ENCODE measurements at places on chromosomes 5 and 9.

DNA sequence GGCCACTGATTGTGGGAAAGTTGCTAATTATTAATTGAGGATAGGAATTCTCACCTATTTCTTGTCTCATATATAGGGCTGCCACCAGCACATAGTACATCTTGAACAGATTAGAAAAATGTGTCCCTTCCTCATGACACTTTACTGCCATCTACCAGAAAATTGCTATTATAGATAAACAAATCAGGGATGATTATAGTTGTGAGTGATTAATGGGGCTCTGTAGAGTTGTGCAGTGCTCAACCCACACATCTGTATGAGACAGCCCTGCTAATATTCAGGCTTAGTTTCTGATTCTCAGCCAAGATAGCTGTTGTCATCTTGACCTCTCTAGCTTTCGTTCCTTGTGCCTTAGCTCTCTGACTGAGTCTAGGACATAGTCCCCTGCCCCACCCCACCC lies 373.3 kb downstream of the TLE4 start:
- peak; percentile 3 for DNase-seq

- DNase-seq: no peak
These were observed 46.4 kb upstream of the EDIL3 start for GRCh38 chr5:84430863-84431663.

GRCh38 chr9:137448602-137448962 lies 7.4 kb upstream of the ENTPD8 start:
- no peak for DNase-seq

DNA sequence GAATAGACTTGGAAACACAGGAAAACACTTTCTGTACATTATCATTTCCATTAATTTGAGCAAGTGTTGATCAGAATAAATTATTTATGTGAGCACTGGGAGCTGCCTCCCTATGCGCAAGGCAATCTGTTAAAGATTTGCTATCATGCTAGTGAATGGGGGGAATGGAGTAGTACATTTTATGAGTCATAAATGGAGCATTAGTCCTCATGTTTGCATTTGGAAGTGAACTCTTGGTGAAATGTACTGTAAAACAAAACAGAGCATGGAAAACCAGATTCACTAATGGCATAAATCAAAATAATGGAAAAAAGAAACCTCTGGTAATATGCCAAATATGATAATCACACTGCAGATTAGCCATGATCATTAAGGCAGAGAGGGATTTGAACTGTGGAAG lies 40.5 kb upstream of the TMC1 start:
- DNase-seq: no peak

DNA sequence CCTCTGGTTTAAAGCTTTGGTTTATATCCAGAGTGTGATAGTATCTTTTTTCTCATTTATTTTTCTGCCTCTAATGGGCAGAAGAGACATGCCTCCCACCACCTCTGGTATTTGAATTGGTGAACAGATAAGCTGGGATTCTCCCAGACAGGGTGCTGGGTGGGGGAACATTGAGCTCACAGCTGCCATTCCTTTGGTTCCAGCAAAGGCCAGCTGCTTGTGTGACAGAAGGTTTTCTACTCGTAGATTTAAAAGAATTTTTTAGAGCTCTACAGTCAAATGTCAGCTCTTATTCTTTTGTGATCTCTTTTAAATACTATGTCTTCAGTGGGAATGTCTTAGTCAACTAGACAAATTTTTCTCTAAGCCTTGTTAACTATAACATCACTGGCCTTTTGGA lies 54.7 kb upstream of the ADAMTS16 start:
- no peak for DNase-seq

GRCh38 chr5:114148253-114148652 lies 213.6 kb upstream of the KCNN2 start:
- no peak for DNase-seq

GRCh38 chr5:178467568-178468195 lies 122.5 kb downstream of the COL23A1 start:
- DNase-seq: no peak

DNA sequence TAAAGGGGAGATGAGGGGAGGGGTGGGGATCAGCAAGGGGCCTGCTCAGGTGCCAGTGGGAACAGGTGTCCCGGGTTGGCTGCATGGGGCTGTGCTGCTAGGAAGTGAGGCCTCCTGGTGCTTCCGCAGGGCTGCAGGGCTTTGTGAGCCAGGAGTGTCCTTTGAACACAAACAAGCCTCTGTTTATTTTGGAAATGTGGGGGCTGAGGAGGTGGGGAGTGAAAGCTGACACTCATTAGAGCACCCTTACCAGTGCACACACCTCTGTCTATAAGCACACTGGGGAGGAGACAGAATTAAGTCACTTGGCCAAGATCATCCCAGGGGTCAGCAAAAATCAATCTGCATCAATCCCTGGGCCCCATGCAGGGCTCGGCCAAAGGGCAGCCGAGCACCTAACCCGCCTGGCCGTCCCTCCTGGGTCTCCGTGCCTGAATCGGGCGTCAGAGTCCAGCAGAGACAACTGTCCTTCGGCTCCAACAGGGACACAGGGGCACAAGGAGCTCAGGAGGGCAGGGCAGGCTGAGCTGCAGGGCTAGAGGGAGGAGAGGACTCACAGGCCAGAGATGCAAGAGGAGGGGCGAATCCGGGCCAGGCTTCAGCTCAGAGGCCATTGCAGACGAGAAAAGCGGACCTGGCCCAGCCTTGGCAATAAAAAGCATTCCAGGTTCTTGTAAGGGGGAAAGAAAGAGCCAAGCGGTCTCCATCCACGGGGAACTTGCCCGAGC lies 99.8 kb downstream of the VAV2 start:
- DNase-seq: no peak

DNA sequence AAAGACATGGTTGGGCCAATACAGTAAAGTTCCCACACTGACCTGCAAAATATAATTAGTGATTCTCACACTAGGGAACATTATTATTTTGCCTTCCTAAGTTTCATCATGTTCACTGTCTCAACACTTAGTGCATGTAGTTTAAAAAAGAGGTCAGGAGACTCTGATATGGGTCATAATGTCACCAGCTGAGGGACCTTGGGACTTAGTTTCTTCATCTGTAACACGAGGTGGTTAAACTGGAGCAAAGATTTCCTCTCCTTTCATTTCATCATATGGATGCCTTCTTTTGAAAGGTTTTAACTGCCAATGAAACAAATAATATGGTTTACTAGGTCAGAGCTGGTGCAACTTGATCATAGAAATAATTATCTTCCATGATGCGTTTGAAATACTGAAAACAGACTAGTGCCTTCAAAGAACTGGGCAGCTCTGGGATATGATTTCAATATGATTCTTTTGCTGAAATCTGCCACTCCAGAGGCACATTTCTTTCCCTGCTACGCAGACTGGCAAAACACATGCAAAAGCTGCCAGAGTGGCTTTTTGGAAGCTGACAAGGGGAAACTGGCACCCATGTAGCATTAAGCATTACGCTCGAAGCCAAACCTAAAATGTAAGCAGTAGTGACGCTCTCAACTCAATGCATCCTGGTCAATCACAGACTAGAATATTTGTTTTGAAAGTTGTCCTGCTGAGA lies 20.8 kb downstream of the RETREG1 start:
- no peak for DNase-seq

DNA sequence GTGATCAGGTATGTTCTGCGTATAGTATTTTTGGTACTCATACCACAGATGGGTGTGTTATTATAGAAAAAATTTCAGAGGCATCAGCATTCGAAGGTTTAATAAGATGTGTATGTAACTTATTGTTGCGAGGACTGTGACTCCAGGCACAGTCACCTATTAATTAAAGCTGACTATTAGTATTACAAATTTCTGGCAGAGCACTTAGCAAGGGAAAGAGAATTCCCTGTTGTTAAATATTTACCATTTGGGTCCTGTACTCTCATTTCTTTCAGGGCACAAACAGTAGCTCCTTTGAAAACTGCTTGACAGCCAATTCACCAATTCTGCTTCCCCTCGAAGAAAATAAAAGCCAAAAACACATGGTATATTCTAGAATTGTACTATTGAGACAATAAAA lies 653.8 kb downstream of the ELAVL2 start:
- DNase-seq: no peak

- DNase-seq: no peak
These were observed 107.9 kb downstream of the DCP2 start for GRCh38 chr5:113084402-113085083.

DNA sequence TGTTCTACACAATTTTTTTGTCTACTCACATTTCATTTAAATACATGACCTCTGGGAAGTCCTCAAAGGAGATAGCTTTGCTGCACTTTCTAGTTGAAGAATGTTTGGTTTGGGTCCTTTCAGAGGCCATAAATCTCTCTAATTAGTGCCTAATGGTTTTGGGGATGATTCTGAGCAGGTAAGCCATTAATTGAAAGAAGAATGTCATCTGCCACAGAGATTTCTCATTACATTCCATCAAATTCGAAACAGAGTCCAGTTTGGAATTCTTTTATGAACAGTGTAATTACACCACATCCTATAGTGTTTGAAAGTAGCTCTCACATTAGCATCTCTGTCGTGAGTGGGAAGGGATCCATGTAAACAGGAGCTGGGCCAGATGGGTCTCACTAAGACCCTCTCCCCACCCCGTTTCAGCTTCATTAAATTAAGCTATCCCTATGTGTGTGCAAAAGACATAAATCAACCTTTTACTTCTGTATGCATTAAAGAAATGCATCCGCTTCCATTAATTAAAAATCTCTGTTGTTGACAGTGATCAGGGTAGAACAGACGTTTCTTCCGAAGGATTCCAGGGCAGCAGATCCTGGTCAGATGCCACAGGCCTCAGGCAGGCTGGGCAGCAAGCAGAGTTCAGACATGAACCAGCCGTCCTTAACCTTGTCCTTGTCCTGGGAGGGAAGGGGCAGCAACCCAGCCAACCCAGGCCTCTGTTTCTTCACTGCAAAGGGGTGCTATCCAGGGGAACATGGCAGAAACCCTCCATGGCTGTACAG lies 99.8 kb upstream of the MAP1B start:
- no peak for DNase-seq

GRCh38 chr5:112862085-112862484 lies 998 bp downstream of the SRP19 start:
- no peak for DNase-seq

GRCh38 chr5:167804512-167805220 lies 486.8 kb upstream of the WWC1 start:
- no peak for DNase-seq

- no peak for DNase-seq
These were observed 151.9 kb downstream of the INSYN2B start for GRCh38 chr5:169828385-169828784.

DNA sequence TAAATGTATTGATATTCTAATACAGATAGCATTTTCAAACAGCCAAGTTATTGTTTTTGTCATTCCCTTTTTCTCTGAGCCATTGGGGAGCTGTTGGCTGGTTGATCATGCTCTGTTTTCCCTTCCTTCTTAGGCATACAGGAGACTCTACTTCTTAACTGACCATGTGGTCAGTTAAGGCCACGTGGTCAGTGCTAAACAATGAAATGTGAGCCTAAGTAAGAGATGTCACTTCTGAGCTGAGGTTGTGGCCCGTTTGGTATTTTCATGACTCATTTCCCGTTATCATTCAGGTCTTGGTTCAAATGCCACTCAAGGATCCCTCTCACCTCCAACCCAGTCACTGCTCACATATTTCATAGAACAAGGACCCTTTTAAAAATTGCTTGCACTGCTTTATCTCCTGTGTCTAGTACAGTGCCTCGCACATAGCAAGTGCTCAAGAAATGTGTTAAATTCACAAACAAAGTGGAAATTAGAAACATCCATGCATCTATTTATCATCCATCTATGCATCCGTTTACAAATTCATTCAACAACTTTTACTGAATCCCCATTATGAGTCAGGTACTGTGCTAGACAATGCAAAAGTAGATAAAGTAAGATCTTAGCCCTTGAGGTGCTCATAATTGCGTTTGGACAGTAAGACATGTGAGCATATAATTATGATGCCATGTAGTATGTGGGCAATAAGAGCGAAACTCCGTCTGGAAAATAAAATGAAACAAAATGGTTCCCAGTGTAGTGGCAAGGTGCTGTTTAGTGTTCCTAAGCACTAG lies 50.7 kb downstream of the ARRDC3 start:
- DNase-seq: no peak

- no peak for DNase-seq
These were observed 455.9 kb upstream of the KLF4 start for GRCh38 chr9:107945493-107945892.

- DNase-seq: no peak
These were observed 800.7 kb upstream of the CTNND2 start for GRCh38 chr5:12704955-12705354.

DNA sequence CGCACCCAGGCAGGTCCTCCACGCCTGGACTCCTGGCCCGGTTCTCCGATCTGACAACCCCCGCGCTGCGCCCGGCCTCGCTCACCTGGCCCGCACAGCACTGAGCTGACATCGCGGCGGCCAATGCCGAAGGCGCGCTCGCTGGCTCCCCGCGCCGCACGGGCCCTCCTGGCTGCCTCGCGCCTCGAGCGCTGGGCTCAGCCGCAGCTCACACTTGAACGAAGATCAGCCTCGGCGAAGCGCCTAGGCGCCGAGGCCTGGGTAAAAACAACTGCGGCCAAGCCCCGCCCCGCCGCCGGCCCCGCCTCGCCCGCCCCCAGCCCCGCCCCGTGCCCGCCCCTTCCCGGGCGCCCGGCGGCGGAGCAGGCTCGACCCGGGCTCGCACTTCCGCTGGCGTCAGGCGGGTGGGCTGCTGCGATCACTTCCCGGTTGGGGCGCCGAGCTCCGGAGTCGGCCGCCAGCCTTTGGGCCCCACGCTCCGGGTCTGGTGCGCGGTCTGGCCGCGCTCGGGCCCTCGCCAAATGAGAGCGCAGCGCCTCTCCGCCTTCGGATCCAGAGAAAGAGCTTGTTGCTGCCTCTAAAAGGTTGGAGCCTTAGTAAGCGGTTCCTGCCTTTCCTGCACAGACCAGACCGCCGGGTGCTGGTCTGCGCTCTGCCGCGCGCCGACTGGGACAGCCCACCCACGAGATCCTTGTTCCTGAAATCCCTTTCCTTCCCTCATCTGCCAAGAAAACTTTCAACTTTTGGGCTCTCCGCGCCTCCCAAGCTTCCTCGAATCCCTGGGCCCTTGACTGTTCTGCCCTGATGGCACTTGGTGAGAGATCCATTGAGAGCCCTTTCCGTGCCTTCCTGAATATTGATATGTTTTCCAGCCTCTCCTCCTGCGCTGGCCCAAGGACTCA lies at the start of gene SERINC5:
Gene SERINC5, minus strand, starts transcription at position 238 of the 902 bp plus-strand sequence. Its CDS starts 126 bp downstream, at position 112.
- peak; percentile 81 for DNase-seq

DNA sequence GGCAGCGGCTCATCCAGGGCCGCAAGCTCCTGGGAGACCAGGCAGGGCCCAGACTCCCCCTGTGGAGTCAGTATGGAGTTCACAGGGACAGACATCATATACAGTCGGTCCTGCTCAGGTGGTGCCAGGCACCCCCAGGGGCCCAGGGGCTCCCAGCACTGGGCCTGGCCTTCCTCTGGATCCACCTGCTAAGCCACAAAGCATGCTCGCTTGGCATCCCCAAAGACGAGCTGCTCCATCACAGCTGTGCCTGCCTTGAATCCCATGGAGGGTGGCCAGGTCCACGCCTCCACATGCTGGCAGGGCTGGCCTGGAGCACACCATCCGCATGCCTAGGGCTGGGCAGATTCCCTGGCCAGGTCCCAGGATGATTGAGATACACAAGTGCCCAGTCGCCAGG lies 4.6 kb downstream of the BICD2 start:
- no peak for DNase-seq

- no peak for DNase-seq
These were observed 30.4 kb downstream of the ELL2 start for GRCh38 chr5:95931079-95931833.

GRCh38 chr9:96644137-96644536 lies 11.0 kb downstream of the PRXL2C start:
- DNase-seq: no peak
